Fibroblast of upper back skin (primary cell): ENCODE measurements at places on chromosomes 5 and 9.

DNA sequence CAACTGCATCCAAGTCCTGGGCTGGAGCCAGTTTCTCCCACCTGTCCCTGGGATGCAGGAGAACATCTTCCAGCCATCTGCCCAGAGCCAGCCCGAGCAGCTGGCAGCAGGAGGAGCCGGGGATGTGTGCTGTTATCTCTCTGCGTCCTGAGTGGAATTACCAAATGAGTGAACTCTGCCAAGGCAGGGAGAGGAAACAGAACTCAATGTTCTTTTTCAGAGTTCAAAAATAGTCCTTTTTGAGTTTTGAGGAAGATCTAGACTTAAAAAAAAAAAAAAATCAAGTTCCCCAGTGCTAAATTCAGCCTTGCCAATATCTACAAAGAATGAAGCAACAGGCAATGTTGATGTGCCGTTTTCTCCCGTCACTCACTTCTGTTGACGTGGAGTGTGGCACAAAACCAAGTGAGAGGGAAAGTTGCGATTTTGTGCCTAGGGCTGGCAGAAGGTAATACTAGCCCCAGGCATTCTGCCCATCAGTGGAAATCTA is 56.2 kb downstream of the TMOD1 start:
- no peak for DNase-seq

GRCh38 chr5:176899946-176900779 is 1.0 kb upstream of the HK3 start:
- DNase-seq = no peak

- DNase-seq = peak; percentile 90
These were observed 4.4 kb upstream of the TMEM268 start for GRCh38 chr9:114606597-114607207.

DNA sequence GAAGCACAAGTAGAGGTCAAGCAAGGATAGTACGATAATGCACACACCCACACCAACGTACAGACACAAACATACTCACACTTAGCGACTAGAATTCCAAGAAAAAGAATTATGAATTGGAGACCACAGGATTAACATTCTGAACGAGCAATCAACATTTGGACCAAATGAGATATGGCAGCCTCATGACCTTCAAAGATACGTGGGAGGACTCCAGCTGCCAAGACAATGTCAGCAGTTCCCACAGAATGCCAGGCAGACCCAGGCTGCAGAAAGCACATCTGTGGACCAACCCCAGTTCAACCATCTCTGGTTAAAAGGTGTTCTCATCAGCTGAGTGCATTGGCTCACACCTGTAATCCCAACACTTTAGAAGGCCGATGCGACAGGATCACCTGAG is 187.6 kb upstream of the GRAMD2B start:
- DNase-seq = no peak

DNA sequence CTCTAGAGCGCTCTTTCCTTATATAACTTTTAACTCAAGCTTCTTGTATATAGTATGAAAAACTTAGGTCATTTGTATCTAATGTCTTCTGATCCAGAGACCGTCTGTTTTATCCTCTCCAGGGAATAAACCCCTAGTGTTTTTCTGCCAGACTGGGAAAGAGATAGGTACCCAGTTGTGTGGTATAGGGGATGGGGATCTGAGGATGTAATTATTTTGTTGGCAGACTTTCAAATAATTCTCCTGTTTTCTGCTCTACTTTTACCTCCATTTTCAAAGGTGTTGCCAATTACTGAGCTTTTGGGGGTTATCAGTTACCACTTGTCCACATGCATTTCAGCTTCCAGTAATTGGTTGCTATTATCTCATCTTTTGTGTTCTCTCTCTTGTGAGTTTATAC is 17.9 kb downstream of the CCDC171 start:
- no peak for DNase-seq

- peak; percentile 83 for DNase-seq
These were observed 58.7 kb upstream of the NFIB start for GRCh38 chr9:14372437-14373335.
